ENCODE measurements at places on chromosomes 12 and 14.

DNA sequence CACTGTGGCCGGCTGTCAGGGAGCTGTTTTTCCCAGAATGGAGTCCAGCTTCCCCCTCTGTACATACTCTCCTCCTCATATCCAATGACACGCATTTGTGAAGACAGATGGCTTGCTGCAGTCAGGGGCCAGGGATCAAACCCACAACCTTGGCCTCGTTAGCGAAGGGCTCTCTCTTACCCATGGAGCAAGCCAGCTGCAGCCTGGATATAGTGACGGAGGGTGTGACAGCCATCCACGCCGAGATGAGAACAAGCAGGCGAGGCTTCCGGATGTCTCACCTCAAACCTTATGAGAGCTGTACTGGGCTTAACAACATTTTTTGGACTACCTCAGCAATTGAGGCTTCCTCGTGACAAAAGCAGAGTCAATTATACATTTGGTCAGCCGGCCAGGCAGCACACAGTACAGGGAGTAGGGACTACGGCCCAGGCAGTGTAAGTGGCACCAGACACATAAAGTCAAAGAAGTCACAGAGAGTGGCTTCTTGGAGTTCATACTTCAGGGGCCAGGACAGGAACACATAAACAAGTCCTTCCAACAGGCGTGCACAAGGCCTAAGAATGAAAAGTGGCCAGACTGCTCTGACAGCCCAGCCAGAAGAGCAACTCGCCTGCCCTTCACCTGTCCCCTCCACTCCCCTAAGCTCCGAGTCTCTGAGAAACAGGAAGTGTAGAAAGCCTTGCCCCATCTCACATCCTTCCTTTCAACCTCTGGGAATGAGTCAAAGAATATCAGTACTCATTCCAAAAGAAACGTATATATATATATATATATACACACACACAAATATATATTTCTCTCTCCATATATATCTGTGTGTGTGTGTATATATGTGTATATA is 115.1 kb downstream of the TTC7B start:
- no peak for DNase-seq

GRCh38 chr14:101774814-101775213 is 13.3 kb downstream of the PPP2R5C start:
- DNase-seq: no peak

DNA sequence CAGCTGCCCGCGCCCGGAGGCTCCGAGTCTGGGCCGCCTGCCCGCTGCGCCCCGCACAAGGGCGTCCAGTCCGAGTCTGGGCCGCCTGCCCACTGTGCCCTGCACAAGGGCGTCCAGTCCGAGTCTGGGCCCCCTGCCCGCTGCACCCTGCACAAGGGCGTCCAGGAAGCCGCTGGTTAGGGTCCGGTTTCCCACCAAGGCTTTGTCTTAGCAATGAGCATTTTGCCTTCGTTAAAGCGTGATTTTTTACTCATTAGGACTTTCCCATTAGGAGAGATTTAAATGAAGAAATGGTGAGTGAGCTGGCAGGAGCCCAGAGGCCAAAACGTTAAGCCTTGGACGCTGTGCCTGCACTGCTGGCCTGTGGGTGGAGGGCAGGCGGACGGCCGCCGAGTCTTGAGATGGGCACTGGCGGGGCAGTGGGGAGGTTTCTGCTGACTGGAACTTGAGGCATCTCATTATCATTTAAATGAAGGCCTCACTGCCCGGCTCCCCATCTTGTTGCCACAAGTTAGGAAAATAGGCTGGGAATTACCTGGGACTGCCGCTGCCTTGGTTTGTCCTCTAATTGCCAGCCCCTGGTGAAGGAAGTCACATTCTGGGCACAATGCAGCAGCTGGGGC is 36.0 kb downstream of the FBRSL1 start:
- no peak for DNase-seq

DNA sequence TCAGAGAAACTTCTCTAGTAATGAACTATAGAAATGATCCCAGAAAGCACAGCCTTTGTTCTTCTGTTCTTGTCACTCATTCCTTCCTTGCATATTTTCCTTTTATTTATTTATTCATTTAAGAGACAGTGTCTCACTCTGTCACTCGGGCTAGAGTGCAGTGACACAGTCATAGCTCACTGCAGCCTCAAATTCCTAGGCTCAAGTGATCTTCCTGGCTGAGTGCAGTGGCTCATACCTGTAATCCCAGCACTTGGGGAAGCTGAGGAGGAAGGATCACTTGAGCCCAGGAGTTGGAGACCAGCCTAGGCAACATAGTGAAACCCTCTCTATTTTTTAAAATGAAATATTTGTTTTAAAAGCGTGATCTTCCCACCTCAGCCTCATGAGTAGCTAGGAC is 11.5 kb downstream of the TECPR2 start:
- DNase-seq: no peak

DNA sequence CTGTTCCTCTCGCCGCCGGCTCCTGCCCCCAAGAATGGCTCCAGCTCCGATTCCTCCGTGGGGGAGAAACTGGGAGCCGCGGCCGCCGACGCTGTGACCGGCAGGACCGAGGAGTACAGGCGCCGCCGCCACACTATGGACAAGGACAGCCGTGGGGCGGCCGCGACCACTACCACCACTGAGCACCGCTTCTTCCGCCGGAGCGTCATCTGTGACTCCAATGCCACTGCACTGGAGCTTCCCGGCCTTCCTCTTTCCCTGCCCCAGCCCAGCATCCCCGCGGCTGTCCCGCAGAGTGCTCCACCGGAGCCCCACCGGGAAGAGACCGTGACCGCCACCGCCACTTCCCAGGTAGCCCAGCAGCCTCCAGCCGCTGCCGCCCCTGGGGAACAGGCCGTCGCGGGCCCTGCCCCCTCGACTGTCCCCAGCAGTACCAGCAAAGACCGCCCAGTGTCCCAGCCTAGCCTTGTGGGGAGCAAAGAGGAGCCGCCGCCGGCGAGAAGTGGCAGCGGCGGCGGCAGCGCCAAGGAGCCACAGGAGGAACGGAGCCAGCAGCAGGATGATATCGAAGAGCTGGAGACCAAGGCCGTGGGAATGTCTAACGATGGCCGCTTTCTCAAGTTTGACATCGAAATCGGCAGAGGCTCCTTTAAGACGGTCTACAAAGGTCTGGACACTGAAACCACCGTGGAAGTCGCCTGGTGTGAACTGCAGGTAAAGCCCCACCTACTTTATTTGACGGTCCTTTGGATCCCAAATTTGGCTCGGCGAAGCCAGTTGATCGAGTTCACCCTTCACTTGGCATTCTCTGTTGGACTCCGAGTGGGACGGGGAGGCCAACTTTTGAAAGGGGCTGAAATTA is 1.5 kb downstream of the WNK1 start:
- DNase-seq: no peak

DNA sequence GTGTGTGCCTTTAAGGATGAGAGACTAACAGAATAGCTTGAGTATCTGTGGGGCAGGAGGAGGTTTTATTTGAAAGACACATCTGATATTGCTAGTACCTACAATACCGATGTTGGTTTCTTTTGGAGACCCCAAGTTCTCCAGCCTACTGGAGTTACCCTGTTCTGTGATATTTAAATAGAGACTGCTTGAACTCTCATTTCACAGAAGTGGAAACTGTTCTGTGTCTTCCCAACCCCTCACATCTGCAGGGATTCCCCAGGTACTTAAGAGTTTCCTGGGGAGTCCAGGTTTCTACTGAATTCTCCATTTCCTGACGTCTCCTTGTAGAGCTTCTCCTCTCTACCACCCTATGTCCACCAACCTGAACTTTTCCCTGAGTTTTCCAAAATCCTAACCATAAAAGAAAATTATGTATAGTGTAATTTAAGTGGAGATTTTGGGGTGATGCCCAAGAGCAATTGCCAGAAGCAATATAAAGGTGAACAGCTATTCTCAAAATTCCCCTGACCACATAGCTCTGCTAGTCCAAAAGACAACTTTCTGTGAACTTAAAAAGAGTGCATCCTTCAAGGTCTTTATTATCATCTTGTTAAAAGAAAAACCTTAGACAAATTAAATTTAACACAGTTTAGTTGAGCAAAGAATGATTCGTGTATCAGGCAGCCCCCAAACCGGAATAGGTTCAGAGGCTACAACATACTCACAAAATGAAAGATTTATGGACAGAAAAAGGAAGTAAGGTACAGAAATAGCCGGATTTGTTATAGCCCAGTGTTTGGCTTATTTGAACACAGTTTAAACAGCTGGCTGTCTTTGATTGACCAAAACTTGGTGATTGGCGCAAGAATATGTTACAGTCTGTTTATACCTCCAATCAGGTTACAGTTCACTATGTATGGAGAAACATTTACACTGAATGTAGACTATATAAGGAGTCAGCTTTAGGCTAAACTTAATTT is 373.4 kb downstream of the NUAK1 start:
- no peak for DNase-seq

- no peak for DNase-seq
Measured at GRCh38 chr14:73427516-73428264, 30.7 kb downstream of the NUMB start.

DNA sequence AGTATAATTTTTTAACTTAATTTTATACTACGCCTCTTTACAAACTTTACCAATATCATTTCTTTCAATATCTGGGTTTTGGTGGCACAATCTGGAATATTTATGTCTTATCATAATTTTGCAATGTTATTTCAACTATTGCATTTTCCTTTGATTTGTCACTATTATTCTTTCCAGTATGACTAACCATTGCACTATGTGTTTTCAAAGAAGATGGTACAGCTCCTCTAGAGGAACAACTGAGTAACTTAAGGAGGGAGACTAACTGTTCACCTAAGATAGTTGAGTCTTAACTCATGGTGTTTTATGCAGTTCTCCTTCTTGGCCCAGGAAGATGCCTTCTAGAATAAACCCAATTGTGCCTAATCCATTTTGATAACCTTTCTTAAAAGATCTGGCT is 60.5 kb upstream of the KIF21A start:
- no peak for DNase-seq

- no peak for DNase-seq
Measured at GRCh38 chr14:70186900-70187451, 1.8 kb downstream of the SLC8A3 start.

DNA sequence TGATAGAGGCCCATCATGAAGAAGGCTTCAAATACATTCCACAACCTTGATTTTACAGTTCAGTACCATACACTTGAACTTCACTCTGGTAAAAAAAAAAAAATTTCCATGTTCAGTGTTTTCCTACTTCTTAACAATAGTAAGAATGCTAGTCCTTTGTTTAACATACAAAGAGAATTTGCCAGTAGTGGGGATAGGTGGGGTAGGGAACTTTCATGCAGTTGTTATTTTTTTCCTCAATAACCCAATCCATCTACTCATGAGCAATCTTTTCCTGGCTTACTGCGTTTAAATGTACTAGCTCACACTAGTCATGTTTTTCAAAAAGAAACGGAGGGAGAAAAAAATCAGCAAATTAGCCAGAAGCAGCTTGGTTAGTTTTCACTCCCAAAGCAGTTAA is 206.1 kb downstream of the PRKD1 start:
- no peak for DNase-seq

- no peak for DNase-seq
Measured at GRCh38 chr12:124774054-124774461, 89.6 kb downstream of the SCARB1 start.

- no peak for DNase-seq
Measured at GRCh38 chr12:108115123-108116121, 13.7 kb upstream of the WSCD2 start.

DNA sequence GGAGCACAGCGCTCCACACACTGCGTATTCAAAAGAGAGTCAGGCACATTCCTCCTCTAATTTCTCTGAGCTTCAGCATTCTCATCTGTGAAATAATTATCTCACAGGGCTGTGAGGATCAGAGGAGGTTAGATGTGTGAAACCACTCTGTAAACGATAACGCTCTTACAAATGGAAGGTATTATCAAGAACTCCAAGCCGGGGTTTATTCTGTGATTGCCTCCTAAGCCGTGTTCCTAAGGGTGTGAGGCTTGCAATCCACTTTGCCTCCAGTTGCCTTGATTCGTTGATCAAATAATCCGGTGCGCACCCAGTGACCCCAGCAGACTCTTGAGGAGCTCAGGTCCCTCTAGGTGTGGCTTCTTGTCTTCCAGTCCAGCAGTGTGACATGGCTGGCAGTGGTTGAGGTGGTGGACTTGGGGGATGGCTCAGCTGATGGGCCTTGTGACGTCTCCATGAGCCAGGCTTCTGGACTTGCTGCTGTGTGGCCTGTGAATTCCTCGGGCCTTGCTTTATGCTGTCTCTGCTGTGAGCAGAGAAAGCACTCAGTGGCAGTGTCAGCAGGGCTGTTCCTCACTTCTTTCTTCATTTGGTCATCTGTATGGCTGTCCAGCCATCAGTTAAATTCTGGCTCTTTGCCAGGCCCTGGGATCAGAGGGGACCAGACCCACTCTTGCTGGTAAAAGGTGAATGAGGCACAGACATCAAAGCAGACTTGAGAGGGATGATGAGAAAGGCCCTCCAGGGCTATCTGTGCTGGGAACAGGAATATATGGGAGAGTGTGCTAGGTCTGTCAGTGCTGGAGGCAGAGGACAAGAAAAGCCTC is 71.0 kb downstream of the SLC25A47 start:
- no peak for DNase-seq

GRCh38 chr12:113207613-113208040 is 13.6 kb upstream of the TPCN1 start:
- DNase-seq: no peak

GRCh38 chr14:56902385-56902784 is 92.1 kb upstream of the OTX2 start:
- no peak for DNase-seq

DNA sequence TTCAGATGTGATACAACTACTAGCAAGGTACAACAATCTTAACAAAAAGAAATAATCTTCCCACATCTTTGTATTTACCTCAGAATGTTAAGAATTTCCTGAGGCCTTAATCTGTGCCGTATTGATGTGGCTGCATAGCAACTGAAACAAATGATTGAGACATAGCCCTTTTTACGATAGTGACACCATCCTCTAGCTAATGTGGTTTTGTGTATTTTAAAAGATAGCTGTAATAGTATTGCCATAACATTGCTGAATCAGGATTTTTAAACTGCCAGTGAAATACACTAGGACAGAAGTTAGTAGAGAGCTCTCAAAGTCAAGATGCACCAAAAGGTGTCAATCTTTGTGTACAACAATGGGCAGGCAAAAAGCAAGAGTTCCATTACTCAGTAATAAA is 11.9 kb downstream of the NPAS3 start:
- DNase-seq: no peak

DNA sequence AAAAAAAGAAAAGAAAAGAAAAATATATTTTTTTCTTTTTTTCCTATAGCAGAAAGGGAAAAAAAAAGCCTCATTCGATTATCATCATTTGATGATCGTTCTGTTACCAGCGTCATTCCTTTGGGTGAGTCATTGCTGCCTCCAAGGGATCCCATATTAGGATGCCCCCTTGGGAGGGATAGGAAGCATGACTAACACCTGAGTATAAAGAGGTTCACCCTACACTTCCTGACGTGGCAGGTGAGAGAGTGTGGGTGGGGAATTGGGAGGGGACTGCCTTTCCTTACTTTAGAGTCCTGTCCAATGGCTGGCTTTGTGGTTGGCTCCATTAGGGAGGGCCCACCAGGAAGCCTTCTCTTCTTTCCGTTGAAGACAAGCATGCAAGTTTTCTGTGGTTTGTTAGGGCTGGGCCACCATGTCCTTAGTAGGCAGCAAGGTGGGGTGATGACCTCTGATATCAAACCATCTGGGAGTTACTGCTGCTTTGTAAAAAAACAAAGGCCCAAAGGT is 56.1 kb upstream of the FUT8 start:
- no peak for DNase-seq

Measured in Panc1 (cell line).